ENCODE measurements at places on chromosomes 13 and 19. TPM values are rescaled to one million over a fixed set of nuclear protein-coding genes. Genes with fewer than 3 reads are reported as not detected.

DNA sequence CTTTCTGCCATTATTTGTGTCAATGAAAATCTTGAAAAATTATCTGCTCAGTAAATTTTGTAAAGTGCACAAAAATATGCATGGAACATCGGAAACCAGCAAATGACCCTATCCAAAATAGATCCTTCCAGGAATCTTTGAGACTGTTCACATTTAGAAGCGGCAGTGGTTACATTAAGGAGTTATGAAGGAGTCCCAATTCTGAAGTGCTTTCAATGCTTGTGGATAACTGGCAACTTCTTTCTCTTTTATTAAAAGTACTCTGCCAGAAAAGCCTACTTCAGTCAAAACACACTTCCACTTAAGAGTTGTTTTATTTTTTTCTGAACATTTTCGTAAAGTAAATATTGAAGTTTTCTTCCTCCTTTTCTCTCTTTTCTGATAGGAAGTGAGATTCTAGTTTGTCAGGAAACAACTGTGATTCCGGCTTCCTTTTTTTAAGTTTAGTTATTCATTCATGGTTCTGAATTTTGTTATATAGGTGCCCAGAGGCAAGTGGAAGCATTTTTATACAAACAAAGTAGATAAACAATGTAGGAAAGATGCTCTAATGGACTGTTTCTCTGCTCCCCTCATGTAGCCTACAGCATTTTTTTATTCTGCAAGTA, 83.5 kb downstream of the PCDH9 start:
- no peaks in the 10 kb centered on the region for H3K4me1 ChIP-seq
- H3K4me3 ChIP-seq = no peak overlapping the region
- no peaks in the 10 kb centered on the region for H3K27me3 ChIP-seq
- H3K36me3 ChIP-seq = no peaks in the 10 kb centered on the region

- H3K27me3 ChIP-seq = no peaks in the 10 kb centered on the region
- H3K36me3 ChIP-seq = no peaks in the 10 kb centered on the region
- no peak overlapping the region for H3K27ac ChIP-seq
- no peak for DNase-seq
- no peaks in the 10 kb centered on the region for H3K4me1 ChIP-seq
Measured at GRCh38 chr13:73261739-73262216, 203.0 kb downstream of the KLF5 start.

- peaks cover 12% of the 10 kb centered on the region for H3K4me1 ChIP-seq
- no peaks in the 10 kb centered on the region for H3K27me3 ChIP-seq
- H3K4me3 ChIP-seq = no peak overlapping the region
- H3K27ac ChIP-seq = no peak overlapping the region
- no peaks in the 10 kb centered on the region for H3K36me3 ChIP-seq
Measured at GRCh38 chr19:2142173-2142829, 9.1 kb downstream of the AP3D1 start.

- H3K4me1 ChIP-seq = peaks cover 43% of the 10 kb centered on the region
- H3K4me3 ChIP-seq = peak within 1 kb of the TSS; percentile 90
- no peaks in the 10 kb centered on the region for H3K27me3 ChIP-seq
Measured at GRCh38 chr19:42132030-42132628, at the start of gene POU2F2. TSS of gene POU2F2 (minus strand) at chr19:42132446. CDS start at chr19:42132411, 35 bp downstream.

The CEACAM20 gene
- not detected for total RNA-seq

The TMEM238 gene
- 13.3 TPM for total RNA-seq

Data from CD8-positive, alpha-beta memory T cell (primary cell).